ENCODE measurements at places on chromosomes 5 and 9.

DNA sequence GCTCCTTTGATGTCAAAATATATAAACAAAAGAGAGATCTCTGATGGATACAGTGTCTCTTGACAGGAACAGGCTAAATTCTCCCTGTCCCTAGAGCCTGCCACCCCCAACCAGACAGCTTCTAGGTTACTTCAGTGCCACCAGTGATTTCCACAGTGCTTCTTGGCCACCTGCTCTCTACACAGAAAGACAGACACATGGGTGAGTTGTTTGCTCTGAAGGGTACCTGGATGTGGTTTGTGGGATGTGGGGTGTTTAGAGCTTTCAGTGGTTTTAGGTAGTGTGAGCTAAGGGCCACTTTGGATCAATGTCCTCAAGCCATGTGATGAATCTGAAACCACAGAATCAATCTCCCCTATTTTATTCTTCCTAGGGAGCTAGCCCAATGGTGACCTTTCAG lies 125.4 kb downstream of the ANKRD18B start:
- no peak for DNase-seq

DNA sequence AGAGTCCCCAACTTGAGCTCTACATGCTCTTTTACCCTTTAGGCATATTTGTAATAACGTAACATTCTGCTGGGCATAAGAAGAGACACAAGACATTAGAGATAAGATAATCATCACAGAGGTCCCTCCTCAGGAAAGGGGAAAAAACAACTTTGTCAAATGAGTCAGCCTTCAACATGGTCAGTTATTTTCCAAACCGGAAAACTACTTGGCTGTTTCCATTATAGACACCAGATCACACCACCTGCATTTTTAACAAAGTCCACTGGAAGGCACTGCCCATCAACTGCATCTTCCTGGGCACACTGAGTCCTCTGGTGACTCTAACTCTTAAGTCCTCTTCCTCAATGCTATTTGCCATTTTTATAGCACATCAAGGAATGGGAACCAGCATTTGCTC lies 221.8 kb downstream of the FAM114A2 start:
- peak; percentile 60 for DNase-seq

DNA sequence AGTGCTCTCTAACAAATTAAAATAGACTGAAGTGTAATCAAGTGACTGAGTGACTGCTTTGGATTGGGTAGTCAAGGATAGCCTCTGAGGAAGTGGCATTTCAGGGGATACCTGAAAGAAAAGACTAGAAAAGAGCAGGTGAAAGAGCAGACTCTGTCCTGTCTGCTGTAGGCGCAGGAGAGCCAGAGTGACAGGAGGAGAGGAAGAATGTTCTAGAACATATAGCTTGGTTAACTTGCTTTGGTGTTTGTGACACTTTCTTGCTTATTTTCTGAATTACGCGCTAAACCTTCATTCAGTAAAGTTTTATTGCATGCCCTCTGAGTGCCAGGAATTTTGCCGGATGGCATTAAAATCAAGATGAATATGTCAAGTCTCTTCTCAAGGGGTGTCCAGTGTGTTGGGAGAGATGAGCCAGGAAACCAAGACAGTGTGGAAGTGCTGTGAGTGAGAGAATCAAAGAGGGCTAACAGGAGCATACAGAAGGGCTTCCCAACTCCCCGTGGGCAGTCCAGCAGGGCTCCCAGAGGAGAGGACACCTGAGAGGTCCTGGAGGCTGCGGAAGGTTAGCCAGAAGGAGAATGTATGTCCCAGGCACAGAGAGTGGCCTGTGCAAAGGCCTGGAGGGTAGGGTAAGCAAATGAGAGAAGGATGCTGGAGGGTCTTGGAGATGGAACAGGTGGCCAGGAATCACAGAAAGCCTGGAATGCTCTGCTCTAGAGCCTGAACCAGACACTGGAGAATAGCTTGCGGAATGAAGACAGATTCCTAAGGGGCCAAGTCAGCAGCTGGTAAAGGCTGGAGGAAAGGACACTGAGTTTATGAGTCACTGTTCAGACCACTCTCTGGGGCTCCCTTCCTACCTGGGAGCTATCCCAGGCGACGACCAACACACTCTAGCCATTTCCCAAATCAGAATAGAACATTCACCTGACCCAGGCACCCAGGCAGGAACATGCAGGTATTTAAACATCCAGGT lies 59.3 kb downstream of the SLC22A5 start:
- DNase-seq, result peak; percentile 84

DNA sequence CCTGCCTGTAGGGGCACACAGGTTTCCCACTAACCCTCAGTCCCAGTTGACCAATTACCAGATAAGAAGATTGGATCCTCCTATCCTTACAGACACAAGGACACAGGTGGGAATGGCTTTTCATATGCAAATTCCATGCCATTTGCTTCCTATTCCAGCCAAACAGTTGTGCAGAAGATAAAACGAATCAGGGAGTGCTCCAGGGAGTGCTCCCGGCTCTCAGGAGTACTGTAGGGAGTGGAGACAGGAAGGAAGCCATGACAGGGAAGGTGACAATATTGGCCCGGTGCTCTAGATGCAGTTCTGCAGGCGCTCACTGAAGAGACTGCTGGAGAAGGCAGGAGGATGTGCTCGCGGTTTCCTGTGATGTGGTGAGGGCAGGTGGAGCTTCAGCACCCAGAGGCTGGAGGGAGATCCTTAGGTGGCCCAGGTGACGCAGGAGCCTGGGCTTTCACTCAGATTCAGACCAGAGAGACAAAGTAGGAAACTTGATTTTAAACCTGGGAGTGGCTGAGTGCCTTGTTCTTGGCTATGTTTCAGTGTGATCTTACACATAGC lies 260.0 kb downstream of the AUH start:
- DNase-seq, result no peak

GRCh38 chr5:169546346-169546745 lies 37.2 kb upstream of the SPDL1 start:
- no peak for DNase-seq

DNA sequence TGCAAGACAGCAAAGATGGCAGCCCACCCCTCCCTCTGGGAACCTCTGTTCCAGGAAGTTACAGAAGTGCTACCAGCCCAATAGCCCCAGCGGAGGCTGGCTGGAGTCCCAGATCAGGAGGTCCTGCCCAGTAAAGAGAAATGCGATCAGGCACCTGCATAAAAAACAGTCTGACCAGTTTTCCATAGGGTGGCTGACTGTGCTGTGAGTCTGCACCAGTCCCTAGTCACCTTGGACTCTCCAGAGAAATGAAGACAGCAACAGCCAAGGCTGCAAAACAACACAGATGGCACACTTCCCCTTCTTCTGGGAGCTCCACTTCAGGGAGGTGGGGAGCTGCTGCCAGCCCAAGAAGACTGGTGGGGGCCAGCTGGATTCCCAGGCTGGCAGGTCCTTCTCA lies 265.5 kb upstream of the PCSK5 start:
- DNase-seq, result no peak

GRCh38 chr5:54738118-54738972 lies 220.8 kb downstream of the SNX18 start:
- DNase-seq, result peak; percentile 39

DNA sequence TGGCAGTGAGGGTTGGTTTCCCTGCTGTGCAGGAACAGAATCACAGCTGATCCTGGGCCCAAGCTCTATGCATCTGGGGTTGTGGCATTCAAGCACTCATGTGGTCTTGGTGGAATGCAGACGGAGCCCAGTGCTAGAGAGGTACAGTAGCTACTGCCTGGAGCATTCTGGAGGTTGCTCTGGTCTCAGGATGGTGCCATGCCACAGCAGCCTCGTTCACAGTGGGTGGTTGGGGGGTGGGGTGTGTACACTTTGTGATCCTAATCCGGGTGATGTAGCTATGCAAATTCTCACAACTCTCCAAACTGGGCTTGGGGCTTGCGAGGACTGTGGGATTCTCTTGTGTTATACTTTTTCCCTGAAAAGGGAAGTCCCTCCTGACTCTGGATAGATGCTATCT lies 45.2 kb downstream of the FGD3 start:
- DNase-seq, result no peak

GRCh38 chr5:137617528-137618205 lies 118.2 kb downstream of the KLHL3 start:
- no peak for DNase-seq

- DNase-seq, result no peak
Measured at GRCh38 chr9:133134388-133135145, 13.5 kb upstream of the RALGDS start.

GRCh38 chr5:38905516-38905915 lies 59.7 kb downstream of the OSMR start:
- DNase-seq, result peak; percentile 30

GRCh38 chr5:96961053-96961452 lies 25.2 kb downstream of the LNPEP start:
- no peak for DNase-seq

DNA sequence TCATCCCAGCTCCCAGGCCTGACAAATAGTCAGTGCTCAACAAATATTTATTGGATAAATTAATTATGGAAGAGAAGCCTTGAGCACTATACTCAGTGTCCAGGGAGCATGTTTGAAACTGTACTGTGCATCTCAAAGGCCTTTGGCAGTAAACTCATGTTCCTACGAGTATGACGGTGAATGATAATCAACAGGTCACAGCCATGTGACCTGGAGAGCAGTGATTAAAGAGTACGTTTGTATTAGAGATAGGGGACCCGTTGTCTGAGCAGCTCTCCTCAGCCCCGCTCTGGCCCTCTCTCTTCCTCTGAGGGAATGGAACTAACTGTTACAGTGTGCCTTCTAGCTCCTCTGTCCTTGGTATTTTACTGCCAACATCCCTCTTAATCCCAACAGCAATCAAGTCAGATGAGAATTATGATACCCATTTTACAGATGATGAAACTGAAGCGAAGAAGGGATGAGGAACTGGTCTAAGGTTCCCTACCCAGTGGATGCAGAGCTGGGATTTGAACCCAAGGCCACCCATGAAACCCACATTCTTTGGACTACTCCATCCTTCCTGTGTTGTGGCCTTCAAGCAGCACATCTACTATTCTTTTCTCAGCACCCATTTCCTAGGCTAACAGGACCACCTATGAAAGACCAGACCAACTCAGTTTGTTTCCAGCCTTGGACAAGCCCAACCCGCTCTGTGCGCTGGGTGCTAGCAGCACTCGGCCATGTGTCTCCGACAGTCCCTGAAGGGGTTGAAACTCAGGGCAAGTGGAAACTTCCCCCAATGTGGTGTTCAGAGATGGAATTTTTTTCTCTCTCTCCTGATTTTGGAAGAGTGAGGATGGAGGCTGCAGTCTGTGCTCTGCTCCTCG lies 34.9 kb downstream of the SPRY4 start:
- DNase-seq, result no peak

DNA sequence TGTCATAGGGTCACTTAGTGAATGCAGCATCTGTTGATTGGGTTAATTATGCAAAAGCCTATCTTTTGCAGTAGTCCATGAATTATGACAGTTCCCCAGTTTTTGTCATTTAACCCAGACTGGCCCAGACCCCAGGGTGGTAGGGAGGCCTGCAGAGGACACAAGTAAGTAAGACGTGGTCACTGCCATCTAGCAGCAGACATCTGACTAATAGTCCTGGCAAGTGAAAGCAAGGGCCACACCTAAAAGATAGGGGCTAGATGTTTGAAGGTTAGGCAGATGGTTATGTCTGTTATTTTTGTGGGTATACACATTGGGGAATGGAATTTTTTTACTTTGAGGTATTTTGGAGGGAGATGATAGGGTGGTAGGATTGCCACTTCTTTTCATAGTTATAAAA lies 48.0 kb downstream of the RAB14 start:
- no peak for DNase-seq

- no peak for DNase-seq
Measured at GRCh38 chr9:100586093-100586492, 8.2 kb downstream of the CAVIN4 start.

DNA sequence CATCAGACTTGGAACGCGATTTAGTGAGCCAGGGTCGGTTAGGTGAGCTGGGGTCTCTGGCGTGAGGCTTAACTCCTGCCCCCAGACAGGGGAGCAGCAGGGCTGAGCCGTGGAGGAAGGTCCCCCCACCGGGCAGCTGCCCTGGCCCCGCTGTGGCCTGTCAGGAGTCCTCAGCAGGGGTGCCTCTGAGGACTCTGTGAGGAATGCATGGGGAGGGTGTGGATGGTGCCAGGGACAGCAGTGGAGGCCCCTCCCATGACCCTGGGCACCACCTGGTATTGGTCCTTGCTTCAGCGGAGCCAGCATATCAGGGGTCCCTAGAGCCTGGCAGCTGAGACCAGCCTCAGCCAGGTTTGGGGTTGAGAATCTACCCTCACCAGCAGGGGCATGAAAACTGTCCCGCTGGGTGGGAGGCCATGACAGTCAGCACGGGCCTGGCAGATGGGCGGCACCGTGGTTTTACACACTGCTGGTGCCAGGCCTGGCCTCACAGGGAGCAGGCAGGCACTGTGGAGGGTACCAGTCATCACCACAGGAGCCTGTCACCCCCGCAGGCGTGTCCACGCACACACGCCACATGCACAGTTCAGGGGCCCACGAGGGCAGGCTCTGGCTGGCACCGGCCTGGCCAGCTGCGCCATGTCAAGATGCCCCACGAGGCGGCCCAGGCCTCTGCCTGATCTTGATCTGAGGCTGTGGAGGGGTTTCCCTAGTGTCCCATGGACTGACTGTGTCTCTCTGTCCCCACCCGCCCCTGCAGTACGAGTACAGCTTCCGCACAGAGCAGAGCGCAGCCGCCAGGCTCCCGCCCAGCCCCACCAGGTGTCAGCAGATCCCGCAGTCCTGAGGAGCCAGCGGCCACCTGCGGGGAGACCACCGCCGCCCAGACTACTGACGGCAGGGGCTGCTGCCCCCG lies 111.1 kb upstream of the LMX1B start:
- no peak for DNase-seq

DNA sequence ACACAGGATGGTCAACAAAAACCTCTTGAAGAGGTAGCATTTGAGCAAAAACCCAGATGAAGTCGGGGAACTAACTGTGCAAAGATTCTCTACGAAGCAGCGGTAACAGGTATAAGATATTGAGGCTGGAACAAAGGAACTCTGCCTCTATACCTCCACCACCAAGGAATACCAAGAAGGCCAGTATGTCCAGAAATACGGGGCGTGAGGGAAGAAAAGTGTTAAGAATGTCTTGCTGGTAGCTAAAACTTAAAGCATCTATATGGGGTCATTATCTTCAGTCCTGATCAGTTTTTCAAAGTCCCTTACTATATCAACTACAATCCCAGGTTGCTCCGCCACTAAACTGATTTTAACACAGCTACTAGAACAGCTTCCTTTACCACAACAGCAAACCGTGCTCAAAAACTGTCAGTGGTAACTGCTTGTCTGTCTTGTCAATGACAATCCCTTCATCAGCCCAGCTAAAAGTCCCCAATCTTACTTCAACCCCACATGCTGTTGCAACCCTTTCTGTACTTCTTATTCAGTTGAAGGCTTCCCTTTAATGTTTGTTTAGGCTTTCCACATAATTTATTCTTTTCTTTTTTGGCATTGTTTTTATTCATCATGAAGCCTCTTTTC lies 9.4 kb downstream of the PAM start:
- no peak for DNase-seq
